DMS79 (cell line): ENCODE measurements at places on chromosomes 4 and X.
A peak's percentile ranks its signal among the peaks of the same experiment; 100 is the strongest.

DNA sequence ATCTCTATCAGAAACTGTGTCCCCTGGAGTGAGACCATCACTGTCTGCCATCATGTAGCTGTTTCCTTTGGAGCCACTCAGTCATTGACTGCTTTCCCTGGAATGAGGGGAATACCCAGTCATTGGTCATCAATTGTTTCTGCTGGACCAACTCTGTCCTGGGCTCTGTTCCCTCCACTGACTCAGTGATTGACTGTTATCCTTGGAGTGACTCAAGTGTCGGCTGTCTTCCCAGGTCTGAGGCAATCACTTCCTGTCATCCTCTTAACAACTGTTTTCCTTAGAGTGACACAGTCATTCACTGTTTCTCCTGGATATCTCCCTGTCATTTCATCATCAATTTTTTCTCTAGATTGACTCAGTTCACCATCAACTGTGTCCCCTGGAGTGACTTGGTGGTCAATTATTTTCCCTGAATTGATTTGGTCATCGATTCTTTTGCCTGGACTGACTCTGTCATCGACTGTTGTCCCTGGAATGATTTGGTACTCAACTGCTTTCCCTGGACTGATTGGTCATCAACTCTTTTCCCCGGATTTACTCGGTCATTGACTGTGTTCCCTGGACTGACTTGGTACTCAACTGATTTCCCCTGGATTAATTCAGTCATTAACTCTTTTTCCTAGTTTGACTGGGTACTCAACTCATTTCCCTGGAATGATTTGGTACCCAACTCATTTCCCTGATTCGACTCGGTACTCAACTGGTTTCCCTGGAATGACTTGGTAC is 327.9 kb upstream of the VCX start:
- DNase-seq: no peak

GRCh38 chrX:38327007-38327774 is at the start of gene RPGR:
Gene RPGR (minus strand): TSS chrX:38327509. CDS start chrX:38327367, 142 bp downstream.
- peak; percentile 43 for DNase-seq

DNA sequence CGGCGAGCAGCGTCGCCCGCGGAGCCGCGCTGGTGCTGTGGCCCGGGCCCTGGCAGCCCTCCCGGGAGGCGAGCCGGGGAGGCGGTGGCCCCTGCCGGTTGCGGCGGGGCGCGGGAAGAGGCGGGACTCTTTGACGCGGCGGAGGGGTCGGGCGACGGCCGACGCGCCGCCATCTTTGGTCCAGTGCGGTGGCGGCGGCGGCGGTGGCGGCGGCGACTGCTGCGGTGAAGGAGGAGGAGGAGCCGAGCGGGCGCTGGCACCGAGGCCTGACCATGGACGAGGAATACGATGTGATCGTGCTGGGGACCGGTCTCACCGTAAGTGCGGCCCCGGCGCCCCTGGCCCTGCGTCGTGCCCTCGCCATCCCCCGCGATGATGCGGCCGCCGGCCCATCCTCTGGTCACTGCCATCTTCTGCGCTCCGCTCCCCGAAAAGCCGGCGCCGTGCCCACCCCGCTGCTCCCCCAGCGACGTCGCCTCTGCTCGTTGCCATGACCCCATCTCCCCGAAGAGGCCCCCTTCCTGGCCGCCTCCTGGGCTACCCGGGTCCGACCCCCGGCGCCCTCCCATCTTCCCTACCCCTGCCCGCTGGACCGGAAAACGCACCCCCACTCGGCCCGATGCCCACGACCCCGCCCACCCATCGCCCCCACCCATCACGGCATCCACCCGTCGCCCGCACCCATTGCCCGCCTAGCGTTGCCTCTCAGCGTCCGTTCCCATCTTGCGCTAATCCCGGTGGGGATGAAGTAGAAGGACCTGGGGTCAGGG is at the start of gene GDI1:
GDI1 (plus strand) TSS at position 172 of the 770 bp plus-strand sequence; CDS start at position 273, 101 bp downstream.
- no peak for DNase-seq

DNA sequence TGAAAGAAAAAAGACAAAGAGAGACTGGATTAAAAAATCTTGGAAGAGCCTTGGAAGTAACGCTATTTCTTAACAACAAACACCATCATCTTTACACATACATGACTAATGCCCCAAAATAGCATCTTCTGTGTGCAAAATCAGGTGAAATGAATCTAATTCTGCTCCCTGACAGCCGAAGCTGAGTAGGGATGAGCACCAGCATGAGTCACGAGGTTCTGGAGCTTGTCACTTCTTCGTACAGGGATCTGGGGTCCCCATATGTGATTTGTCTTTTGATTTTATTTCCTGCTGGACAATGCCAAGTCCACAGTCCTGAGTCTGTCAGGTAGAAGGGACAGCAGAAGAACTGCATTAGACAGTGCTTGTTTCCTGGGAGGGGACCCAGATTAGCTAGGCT is 55.9 kb downstream of the OSTC start:
- DNase-seq: no peak

DNA sequence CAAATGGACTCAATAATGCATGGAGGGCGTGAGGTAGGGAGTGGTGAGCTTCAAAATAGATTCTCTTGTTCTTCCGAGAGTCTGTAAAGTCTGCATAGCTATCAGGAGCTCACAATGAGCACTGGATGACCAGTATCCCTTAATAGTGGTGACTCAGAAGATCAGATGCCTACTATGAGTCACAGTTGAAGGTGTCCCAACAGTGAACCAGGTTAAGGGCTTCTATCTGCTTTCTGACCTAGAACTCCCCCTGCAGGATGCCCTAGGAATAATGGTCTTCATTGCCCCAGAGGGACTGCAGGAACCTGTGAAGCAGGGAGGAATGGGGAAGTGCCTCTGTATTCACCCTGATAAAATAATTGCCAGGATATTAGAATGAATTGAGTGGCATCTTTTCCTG is 22.1 kb downstream of the DGKK start:
- DNase-seq: no peak
